ENCODE measurements at places on chromosomes 5 and 9.

- peak; percentile 97 for DNase-seq
Observed at GRCh38 chr9:130860458-130861316, 25.6 kb downstream of the ABL1 start.

DNA sequence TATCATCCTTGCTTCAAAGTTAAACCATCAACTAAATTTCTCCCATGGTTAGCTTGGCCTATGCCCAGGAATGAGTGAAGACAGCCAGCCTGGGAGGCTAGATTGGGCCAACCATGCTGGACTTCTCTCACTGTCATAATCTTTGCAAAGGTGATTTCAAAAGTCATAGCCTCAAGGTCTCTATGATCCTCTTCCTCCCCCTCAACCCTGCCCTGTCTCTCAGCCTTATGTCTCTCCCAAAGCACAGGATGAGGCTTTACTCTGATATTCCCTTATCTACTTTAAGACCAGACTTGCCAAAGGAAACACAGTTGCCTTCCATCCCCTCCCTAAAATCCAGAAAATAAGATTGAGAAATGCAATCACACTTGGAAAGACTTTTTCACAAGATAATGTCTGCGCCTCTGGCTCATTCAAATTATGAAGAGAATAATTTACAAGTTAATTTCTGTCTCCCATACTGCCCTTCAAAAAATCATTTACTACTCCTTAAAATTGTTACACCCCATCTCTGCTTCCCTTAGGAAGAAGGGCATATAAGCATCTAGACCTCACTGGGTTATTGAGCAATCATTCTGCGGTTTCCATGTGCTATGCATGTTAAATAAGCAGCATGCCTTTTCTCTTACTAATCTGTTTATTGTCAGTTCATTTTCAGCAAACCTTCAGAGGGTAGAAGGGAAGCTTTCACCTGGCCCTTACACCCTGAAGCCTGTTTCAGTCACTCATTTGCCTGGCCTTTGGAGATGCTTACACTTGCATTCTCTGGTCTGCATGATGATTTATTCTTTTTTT lies 113.8 kb upstream of the ANKRD55 start:
- DNase-seq = peak; percentile 93

DNA sequence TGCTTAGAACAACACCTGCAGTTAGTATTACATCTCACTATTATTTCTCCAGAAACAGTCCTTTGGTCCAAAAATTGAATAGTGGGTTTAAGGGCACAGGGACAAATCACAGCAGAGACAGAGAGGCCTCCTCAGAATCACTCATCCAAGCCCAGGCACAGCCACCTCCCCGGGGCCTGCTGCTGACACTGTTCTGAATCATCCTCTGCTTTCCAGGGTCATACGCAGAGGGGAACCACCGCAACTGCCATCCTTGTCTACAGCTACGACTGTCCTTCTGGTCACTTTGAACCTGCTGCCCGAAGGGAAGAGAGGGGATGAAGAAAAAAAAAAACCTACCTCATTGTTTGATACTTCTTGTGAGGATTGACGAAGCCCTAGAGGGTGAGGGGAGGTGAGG lies 35.3 kb upstream of the MAN2A1 start:
- peak; percentile 14 for DNase-seq

- DNase-seq = no peak
Observed at GRCh38 chr5:150660108-150660831, 781 bp upstream of the MYOZ3 start.

DNA sequence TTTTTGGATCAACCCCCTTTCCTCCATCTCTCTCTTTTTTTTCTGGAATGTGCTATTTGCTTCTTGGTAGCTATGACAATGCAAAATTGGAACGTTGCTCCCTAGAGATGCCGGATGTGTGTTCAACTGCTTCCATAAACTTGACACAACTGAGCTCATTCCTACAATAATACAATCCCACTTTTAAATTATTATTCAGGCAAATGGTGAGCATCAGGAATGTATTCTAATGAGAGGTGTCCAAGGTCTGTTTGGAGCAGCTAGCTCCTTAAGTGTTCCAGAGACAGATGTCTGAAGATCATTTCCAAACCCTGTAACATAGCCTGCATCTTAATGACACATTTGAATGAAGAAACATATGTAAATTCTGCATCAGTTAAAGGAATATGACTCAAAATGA lies 518.4 kb downstream of the TAF11L14 start:
- DNase-seq = no peak

DNA sequence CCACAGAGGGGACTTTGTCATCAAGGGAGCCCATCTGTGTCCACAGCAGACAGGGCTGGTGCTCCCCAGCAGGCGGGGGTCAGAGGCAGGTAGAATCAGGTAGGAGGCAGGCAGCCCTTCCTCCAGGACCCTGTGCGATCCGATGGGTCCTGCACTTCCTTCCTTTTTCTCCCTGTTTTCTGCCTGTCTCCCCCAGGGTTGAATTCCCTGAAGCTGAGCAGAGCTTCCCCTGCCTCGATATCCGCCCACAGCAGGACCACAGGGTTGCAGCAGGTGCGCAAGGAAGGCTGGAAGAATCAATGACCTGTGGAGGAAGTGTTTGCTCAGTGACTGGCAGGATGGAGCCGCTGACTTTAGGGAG lies 69.2 kb downstream of the MRPL36 start:
- DNase-seq = no peak

DNA sequence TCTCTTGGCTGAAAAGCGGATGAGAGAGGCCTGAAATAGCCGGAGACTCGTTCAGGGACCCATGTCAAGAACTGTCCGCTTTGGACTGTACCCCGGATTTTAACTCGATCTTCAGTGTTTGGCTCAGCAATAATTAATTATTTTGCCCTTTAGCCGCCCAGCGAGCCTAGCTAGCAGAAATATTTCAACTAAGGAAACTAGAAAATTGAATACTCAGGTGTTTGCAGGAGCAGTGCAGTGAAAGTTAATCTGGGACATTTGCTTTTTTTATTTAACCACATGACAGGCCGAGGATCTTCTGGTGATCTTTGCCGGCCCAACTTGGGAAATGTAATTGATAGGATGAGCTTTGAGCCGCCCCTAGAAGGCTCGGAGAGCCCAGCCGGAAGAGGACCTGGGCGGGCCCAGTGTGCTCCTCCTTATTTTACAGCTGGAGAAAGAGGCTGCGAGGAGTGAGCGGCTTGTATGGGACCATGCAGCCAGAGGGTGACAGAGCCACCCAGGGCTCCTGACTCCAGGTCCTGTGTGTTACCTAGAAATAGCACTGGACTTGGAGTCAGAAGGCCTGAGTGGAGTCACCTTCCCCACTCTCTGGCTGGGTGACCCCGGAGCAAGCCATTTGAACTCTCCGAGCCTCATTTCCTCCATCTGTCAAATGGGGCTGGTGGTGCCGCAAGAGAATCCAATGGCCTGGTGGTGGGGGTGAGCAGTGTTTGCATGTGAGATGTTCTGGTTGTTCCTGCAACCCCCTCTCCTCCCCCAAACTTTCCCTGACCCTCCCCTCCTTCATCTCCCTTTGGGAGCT lies 2.4 kb downstream of the PPARGC1B start:
- DNase-seq = no peak

DNA sequence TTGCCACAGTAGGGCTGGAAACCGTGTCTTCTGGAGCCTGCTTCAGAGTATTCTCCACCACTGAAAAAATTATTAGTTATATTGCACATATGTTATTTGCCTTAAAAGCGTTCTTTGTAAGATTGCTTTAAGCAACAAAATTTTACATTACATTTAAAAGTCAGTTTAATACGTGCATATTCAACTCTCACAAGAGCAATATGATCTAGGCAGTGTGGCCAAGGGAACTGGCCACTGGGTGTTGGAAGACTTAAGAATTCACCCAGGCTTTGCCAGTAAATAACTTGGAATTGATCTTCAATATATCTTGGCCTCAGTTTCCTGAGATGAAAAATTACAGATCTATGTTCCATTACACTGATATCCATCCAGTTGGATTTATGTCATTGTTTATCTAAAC lies 694.4 kb downstream of the EFNA5 start:
- no peak for DNase-seq

GRCh38 chr9:97635026-97635425 lies 1.4 kb downstream of the NCBP1 start:
- DNase-seq = no peak

- peak; percentile 94 for DNase-seq
Observed at GRCh38 chr9:127968700-127969383, 11.9 kb downstream of the EEIG1 start.

DNA sequence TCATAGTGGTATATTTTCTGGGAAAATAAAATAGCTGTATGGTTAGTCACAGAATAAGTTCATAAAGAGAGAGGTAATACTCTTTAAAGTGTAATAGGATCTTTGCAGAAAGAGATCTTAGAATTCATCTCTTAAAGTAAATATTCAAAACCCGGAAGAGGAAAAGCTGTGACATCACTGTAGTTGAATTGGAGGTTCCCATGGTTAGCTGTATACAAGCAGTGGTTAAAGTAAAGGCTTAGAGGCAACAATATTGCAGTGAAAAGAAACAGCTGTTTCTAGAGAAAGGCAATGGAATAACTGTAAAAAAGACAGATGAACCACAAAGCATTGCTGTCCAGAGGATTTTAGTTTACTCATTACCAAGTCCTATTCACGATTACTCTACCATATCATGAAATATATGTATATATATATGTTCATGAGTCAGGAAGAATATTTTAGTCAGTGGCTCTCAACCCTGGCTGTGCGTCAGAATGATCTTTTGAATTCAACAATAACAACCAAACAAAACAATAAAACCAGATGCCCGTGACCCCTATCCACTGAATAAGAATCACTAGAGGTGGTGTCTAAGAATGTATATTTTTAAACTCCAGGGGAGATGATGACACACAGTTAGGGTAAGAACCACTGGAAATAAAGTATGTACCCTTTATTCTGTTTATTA lies 4.7 kb downstream of the ERCC6L2 start:
- peak; percentile 58 for DNase-seq

All from fibroblast of skin of right quadriceps (primary cell).